Endodermal cell (in vitro differentiated cells): ENCODE measurements at places on chromosomes 4 and X.

DNA sequence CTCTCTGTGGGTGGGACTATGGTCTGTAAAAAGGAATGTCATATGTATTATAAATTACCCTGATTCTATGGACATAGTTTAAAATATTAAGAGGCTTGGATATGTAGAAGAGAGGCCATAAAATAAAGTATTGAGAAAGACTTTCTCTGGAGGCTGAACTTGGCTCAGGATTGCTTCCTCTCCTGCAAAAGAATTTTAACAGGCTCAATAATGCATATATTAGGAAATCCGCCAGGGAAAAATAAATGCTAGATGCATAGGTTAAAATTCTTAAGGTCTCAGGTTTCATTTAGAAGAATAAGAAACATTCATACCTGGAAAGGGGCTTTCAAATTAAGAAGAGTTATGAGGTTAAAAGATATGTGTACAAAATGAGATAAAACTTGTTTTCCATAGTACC is 424.3 kb downstream of the ARAP2 start:
- DNase-seq = no peak

- no peak for DNase-seq
Measured at GRCh38 chr4:102641793-102642192, 119.0 kb downstream of the MANBA start.

GRCh38 chr4:115272594-115272993 is 159.2 kb upstream of the NDST4 start:
- DNase-seq = no peak

- DNase-seq = no peak
Measured at GRCh38 chr4:60617731-60618130, 582.4 kb upstream of the ADGRL3 start.

DNA sequence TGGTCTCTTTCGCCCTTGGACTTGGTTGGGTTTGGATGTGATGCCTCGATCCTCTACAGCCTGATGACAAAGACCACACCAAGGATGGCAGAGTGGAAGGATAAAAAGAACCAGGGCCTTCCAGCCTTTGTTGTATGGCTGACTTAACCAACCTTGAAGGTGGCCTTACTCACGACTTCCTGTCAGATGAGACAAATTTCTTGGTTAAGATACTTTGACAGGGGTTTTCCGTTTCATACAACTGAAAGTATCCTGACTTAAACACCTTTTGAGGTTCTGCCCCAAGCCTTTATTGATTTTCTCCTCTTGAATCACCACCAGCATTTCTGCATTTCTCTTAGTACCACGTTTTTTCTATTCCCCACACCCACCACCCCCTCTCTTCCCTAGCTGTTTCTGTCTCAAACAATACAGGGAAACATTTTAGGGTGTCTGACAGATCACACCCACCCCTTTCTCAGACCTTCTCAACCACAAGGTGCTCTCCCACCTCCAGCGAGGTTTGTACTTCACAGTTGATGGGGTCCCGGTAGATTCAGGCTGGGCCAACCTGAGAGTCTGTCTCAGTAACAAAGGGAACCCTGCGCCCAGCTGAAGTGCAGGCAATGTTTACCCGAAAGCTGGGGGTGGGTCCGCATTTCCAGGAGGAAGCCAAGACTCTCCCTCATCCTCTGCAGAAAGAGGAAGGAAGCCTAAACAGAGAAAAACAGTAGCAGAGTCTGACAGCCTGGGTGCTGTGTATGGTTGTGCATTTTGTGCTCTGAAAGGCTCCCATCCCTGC is 5.0 kb upstream of the TSPAN5 start:
- DNase-seq = no peak

DNA sequence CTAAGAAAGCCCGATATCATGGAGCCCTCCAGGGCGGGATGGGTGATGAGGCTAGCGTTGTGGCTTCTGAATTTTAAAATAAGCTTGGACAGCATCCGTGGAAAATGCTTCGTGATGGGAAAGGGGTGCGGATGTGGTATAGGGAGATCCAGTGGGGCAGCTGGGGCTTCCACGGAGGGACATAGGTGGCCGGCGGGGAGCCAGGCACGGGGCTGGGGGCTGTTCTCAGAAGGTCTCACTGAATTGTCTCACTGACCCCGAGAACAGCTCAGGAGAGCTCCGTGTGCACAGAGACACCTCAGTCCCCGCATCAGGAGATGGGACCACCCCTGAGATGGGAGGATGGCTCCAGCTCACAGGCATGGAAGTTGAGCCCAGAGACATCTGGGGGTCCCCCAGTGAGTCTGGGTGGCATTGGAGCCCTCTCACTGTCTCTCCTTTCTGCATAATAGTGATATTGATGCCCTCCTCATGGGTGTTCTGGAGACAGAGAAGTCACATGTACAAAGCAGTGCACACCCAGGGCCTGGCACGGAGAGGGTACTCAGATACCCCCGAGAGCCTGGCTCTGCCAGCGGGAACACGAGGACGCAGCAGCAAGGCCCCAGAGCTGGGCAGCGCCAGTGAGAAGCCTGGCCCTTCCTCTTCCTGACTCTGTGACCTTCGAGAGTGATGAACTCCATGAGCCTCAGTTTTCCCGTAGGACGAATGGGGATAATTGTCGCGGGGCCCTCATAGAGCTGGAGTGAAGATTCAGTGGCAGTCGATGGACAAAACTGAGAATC is 70.6 kb upstream of the PSAPL1 start:
- no peak for DNase-seq
